ENCODE measurements at places on chromosomes 13 and 19. TPM values are rescaled to one million over a fixed set of nuclear protein-coding genes. Genes with fewer than 3 reads are reported as not detected.
A peak's percentile ranks its signal among the peaks of the same experiment; 100 is the strongest.

CD70 gene
- total RNA-seq = not detected

GRCh38 chr13:30843548-30843947 is 62.5 kb upstream of the MEDAG start:
- no peak overlapping the region for H3K4me3 ChIP-seq
- DNase-seq = no peak
- no peaks in the 10 kb centered on the region for H3K27me3 ChIP-seq
- H3K4me1 ChIP-seq = no peaks in the 10 kb centered on the region
- no peaks in the 10 kb centered on the region for H3K36me3 ChIP-seq
- H3K27ac ChIP-seq = no peak overlapping the region

- no peaks in the 10 kb centered on the region for H3K27me3 ChIP-seq
- DNase-seq = no peak
- H3K36me3 ChIP-seq = no peaks in the 10 kb centered on the region
- no peak overlapping the region for H3K4me3 ChIP-seq
Measured at GRCh38 chr13:90015565-90016507, 1331.7 kb upstream of the MIR17HG start.

NFIX gene
- total RNA-seq = 52.8 TPM

IL17D gene
- 2.0 TPM for total RNA-seq

TMEM238 gene
- total RNA-seq = 9.8 TPM

DNA sequence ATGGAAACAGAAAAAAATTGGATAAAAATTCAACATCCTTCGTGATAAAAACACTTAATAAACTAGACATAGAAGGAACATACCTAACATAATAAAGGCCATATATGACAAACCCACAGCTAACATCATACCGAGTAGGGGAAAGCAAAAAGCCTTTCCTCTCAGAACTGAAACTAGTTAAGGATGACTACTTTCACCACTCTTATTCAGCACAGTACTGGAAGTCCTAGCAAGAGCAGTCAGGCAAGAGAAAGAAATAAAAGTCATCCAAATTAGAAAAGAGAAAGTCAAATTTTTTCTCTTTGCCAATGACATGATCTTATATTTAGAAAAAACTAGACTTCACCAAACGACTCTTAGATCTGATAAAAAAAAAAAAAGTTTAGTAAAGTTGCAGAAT is 25.8 kb upstream of the SLC7A9 start:
- no peak overlapping the region for H3K4me3 ChIP-seq
- no peak overlapping the region for H3K27ac ChIP-seq
- no peaks in the 10 kb centered on the region for H3K36me3 ChIP-seq

- peaks cover 13% of the 10 kb centered on the region for H3K4me1 ChIP-seq
- no peaks in the 10 kb centered on the region for H3K36me3 ChIP-seq
- H3K4me3 ChIP-seq = peak overlapping the region; percentile 22
- H3K27me3 ChIP-seq = no peaks in the 10 kb centered on the region
- DNase-seq = no peak
Measured at GRCh38 chr19:11018763-11019162, 57.9 kb downstream of the SMARCA4 start.

- no peaks in the 10 kb centered on the region for H3K4me1 ChIP-seq
- no peak for DNase-seq
Measured at GRCh38 chr13:49421391-49421790, 22.5 kb downstream of the CAB39L start.

- no peaks in the 10 kb centered on the region for H3K4me1 ChIP-seq
- H3K27me3 ChIP-seq = no peaks in the 10 kb centered on the region
- no peaks in the 10 kb centered on the region for H3K36me3 ChIP-seq
- DNase-seq = no peak
- no peak overlapping the region for H3K4me3 ChIP-seq
Measured at GRCh38 chr13:45516757-45517156, 52.0 kb downstream of the COG3 start.

GNG7 gene
- 4.3 TPM for total RNA-seq

DNA sequence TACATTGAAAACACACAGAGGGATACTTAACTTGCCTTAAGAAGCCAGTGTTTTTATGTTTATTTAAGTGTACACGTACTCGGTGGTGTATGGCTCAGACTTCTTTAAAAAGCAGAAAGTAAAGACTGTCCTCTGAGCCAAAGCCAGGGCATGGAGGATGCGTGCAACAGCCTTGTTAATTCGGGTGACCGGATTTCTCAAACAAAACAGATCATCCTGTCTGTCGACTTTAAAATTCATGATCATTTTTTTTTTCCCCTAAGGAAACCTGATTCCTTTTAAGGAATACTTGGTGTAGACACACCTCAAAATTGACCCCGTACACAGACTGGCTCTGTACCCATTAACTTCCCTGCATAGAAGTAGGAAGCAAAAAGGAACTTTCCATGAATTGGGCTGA is 124.7 kb upstream of the RNF113B start:
- H3K36me3 ChIP-seq = no peaks in the 10 kb centered on the region
- peaks cover 16% of the 10 kb centered on the region for H3K4me1 ChIP-seq
- DNase-seq = no peak
- H3K27ac ChIP-seq = peak overlapping the region; percentile 50

KHSRP gene
- total RNA-seq = 76.1 TPM

- peak within 1 kb of the TSS; percentile 91 for H3K27ac ChIP-seq
- H3K36me3 ChIP-seq = no peaks in the 10 kb centered on the region
- H3K4me3 ChIP-seq = peak within 1 kb of the TSS; percentile 83
Measured at GRCh38 chr19:12881172-12881808, at the start of gene DNASE2. Gene DNASE2, minus strand, starts transcription at chr19:12881449. Its CDS starts 74 bp downstream, at chr19:12881375.

NDUFA3 gene
- 20.6 TPM for total RNA-seq

DNA sequence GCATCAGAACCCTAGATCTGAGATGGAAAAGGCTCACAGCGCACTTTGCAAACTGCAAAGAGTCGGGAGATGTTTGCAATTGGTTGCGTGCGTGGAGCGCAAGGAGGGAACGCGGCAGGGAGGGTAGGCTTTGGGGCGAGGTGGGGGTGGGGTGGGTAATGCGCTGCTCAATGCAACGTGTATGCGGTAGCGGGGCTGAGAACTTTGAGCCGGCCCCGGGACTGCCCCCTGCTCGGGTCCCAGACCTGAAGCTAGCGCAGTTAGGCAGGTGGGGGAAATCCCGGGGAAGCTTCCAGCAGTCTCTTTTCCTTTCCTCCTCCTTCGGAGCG is 971 bp downstream of the FOSB start:
- peak overlapping the region; percentile 85 for H3K4me3 ChIP-seq
- peaks cover 5% of the 10 kb centered on the region for H3K4me1 ChIP-seq
- H3K36me3 ChIP-seq = no peaks in the 10 kb centered on the region

GRCh38 chr13:47112903-47113299 is 216.0 kb upstream of the HTR2A start:
- no peak overlapping the region for H3K27ac ChIP-seq
- H3K4me1 ChIP-seq = no peaks in the 10 kb centered on the region
- DNase-seq = no peak
- H3K4me3 ChIP-seq = no peak overlapping the region
- no peaks in the 10 kb centered on the region for H3K36me3 ChIP-seq

DNA sequence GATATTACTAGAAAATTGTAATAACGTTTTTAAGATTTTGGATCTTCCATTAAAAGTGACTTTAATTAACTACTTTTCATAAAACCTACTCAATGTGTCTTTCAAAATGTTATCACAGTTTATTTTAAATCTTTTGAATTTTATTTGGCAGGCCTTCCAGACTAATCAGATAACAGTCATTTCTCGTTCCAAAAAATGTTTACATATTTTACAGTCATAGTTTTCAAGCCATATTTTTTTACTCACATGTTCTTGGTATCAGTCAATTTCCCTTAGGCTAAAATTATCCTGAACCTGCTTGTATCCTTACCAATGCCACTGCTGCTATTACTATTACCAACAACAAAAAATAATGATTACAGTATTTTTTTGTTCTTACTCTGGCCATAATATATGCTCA is 1783.5 kb downstream of the SLITRK5 start:
- no peak for DNase-seq
- no peak overlapping the region for H3K27ac ChIP-seq
- no peak overlapping the region for H3K4me3 ChIP-seq
- H3K4me1 ChIP-seq = no peaks in the 10 kb centered on the region
- no peaks in the 10 kb centered on the region for H3K36me3 ChIP-seq

FUT3 gene
- total RNA-seq = not detected

- no peaks in the 10 kb centered on the region for H3K4me1 ChIP-seq
- DNase-seq = peak; percentile 95
- H3K27ac ChIP-seq = peak overlapping the region; percentile 80
- no peaks in the 10 kb centered on the region for H3K36me3 ChIP-seq
- H3K27me3 ChIP-seq = peaks cover 8% of the 10 kb centered on the region
Measured at GRCh38 chr19:48501494-48502349, 9.9 kb downstream of the LMTK3 start.

GRCh38 chr13:111204438-111205177 is 89.5 kb downstream of the ARHGEF7 start:
- peak overlapping the region; percentile 82 for H3K27ac ChIP-seq
- no peak for DNase-seq
- H3K4me1 ChIP-seq = peaks cover 7% of the 10 kb centered on the region
- H3K27me3 ChIP-seq = no peaks in the 10 kb centered on the region

DNA sequence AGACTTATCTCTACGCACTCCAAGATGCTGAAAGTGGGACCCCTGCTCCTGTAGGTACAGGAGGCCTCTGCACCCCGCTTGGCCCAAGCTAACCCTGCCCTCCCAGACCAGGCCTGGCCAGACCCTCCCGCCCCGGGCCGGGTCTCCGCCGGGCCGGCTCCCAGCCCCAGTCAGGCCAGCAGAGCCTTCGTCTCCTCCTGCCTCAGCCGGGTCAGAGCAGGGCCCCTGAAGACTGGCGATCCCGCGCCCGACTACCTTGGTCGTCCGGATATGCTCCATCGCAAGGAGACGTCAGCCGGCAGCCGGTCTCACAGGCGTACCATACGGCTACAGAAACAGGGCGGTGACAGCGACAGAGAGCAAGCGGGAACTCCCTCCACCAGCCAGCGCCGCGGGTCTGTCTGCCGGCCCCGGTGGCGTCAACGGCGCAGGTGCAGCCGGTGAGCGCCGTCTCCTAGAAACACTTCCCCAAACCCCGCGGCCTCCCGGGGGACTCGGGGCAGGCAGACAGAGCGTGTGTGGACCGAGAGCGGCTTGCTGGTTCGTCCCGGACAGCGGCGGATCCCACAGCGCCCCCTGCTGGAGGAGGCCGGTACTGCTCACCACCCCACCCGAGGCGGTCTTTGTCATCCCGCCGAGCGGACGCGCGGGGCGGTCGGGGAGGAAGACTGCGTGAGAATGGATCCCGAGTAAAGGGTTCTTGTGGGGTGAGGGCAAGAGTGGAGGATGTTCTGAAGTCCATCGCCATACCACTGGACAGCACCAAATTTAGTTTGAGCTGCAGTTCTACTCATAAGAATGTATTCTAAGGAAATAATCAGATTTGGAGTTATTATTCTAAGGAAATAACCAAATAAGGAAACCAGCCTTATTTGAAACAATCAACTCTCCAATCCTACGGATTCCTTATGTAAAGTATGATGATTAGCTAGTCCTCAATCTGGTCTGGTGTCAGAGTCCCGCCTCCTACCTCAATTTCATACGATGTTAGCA is at the start of gene MTMR6:
Gene MTMR6 (minus strand): TSS at position 520 of the 993 bp plus-strand sequence. CDS start 241 bp downstream, at position 279.
- H3K4me3 ChIP-seq = peak within 1 kb of the TSS; percentile 79
- H3K36me3 ChIP-seq = no peaks in the 10 kb centered on the region
- H3K4me1 ChIP-seq = no peaks in the 10 kb centered on the region
- H3K27me3 ChIP-seq = no peaks in the 10 kb centered on the region

DNA sequence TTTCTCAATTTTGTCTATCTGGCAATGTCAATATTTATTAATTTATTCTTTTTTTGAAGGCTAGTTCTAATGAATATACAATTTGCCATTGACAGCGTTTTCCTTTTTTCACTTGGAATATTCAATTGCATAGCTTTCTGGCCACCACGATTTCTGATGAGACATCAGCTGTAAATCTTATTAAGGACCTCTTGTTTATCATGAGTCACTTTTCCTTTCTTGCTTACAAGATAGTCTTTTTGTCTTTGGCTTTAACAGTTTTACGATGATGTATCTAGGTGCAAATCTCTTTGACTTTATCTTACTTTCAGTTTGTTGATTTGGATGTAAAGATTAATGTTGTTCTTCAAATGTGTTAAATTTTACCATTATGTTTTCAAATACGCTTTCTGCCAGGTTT is 991.6 kb upstream of the SLC10A2 start:
- H3K36me3 ChIP-seq = no peaks in the 10 kb centered on the region
- no peaks in the 10 kb centered on the region for H3K27me3 ChIP-seq
- no peak overlapping the region for H3K4me3 ChIP-seq
- H3K4me1 ChIP-seq = no peaks in the 10 kb centered on the region
- no peak overlapping the region for H3K27ac ChIP-seq

GRCh38 chr13:26377038-26377437 is 123.1 kb downstream of the CDK8 start:
- H3K4me3 ChIP-seq = no peak overlapping the region
- DNase-seq = no peak

DNA sequence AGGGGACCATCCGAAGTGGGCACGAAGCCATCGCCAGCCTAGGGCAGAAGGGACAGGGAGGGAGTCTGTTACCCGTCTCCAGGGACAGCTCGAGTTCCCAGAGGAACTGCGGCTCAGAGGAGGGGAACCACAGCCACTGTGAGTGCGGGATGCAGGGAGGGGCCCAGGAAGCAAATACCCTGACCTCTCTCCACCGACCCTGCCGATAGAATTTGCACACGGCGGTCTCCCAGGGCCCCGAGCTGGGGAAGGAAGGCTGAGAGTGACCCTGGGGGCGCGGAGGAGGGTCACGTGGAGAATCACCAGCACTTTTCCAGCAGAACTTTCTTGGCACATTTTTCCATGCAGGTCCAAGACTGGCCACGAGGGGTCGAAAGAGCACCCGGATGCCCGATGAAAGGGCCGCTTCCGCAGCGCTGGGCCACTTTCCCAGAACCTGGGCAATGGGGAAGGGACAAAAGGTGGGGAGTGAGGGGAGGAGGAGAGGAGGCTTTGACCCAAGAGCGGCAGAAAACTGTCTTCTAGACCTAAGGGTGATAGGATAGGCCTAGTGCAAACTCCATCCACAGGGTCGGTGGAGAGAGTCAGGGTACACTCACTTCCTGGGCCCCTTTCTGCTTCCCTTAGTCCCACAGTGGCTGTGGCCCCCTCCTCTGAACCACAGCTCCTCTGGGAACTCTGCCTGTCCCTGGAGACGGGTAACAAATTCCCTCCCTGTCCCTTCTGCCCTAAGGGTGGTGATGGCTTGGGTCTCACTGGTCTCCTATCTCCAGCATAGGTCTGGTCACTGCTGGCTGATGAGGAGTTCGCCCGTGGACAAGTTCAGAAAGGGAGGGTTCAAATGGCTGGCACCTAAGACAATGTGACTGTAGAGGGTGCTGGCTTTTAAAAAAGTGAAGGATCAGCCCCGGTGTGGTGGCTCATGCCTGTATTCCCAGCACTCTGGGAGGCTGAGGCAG is 5.3 kb upstream of the GPR4 start:
- no peak overlapping the region for H3K27ac ChIP-seq
- no peaks in the 10 kb centered on the region for H3K4me1 ChIP-seq
- peak overlapping the region; percentile 16 for H3K4me3 ChIP-seq
- no peaks in the 10 kb centered on the region for H3K36me3 ChIP-seq
- peak; percentile 42 for DNase-seq

CYP4F11 gene
- 3.1 TPM for total RNA-seq
